ENCODE measurements at places on chromosomes 5 and 9.

DNA sequence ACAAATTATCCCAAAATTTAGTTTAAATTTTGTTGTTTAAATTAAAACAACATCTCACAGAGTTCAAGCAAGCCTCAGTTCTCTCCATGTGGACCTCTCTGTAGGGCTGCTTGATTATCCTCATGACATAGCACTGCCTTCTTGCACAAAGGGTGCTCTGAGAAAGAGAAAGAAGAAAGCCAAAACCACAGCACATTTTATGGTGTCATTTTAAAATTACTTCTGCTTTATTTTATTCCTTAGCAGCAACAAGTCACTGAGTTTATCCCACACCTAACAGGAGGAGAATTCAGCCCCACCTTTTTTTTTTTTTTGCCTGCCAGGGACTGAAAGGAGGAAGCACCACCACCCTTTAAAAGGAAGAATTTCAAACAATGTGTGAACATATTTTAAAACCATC is 12.8 kb upstream of the KCNV2 start:
- DNase-seq: no peak

GRCh38 chr5:170769246-170769645 is 14.3 kb upstream of the GABRP start:
- no peak for DNase-seq

DNA sequence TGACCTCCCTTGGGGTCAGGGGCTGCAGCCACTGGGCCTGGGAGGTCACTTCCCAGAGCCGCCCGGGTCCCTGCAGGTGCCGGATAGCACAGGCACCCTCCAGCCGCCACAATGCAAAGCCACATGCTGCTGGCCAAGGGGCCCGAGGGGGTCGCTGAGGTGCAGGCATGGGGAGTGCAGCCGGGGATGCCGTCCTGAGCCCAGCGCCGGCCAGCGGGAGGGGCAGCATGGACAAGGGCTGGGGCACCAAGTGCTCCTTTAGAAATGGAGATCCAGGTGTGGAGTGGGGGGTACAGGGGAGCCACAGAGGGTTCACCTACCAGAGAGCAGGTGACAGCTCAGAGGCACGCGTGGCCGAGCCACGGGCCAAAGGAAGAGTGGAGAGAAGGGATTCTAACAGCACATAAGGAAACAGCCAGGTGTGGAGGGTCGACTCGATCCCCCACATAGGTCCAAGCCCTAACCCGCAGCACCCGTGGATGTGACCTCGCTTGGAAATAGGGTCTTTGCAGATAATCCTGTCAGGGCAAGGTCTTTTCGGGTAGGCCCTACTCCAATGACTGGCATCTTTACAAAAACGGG is 24.7 kb downstream of the ZDHHC11B start:
- no peak for DNase-seq

DNA sequence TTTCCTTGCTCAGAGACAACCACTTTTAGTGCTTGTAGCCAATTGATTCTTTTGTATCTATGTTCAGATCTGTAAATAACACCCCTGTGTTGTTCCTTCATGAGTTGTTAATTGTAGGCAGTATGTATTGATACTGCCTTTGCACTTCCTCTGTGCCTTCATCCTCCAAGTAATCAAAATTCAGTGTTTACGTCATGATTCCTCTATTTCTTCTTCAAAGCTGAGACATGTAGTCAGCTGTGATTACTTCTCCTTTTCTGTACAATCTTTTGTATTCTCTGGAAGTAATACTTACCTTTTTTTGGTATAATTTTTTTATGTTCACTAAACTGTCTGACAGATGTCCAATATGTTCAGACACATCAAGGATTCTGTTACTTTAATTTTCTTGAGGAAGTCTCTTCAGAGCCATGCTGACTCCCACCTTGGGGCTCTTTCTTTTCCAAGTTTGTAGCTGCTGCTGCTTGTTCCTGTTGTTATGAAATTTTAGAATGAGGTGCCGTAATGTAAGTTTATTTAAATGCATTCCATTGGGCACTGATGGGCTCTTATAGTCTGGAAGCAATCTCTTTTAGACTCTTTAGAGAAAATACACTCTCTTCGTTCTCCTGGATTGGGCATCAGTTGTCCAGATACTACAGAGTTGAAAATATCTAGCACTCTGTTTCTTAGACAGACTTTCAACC is 30.5 kb upstream of the LRRC70 start:
- DNase-seq: no peak

DNA sequence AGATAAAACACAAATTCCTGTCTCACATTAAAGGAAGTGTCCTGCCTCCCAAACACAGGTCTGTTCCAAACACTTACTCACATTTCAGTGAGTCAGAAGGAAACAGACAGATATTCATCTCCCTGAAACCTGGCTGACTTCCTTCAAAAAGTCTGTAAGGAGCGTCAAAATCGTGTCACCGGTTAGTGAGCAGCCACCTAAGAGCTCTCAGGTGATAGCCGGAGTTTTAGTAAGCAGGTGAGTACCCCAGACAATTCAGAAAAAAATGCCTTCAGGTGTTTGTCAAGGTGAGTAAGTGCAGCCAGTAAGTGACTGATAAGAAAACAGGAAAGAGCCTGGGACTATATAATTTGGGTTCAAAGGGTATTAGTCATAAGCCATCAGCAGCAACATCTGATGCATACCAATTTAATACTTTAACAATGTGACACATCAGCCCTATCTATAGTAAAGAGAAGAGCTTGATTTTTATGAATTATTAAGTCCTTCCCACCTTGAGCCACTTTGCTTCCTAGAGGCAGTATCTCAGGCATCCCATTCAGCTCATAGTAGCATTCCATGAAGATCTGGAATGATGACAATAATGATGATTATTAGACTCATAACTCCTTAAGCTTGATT is 1.3 kb upstream of the ITGA2 start:
- no peak for DNase-seq

DNA sequence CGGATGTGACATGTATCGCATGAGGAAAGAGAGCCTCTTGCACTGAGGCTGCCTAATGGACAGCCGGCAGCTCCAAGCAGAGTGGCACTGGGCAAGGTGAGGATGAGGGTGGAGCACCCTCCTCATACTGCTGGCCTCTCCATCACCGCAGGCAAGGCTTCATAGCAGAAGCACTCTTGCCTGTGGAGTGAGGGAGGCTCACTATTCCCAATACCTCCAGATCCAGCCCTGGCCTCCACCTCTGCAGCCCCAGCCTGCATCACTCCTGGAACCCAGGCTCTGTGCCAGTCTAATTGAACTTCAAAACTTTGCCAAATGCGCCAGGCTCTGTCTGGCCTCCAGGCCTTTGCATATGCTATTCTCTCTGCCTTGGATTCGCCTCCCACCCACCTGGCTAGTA is 29.7 kb upstream of the ARAP3 start:
- DNase-seq: no peak

GRCh38 chr5:86570427-86571083 is 47.2 kb upstream of the COX7C start:
- no peak for DNase-seq

GRCh38 chr5:109329333-109330237 is 80.2 kb downstream of the PJA2 start:
- no peak for DNase-seq

- DNase-seq: no peak
Measured at GRCh38 chr5:159257629-159258283, 5.3 kb upstream of the UBLCP1 start.

DNA sequence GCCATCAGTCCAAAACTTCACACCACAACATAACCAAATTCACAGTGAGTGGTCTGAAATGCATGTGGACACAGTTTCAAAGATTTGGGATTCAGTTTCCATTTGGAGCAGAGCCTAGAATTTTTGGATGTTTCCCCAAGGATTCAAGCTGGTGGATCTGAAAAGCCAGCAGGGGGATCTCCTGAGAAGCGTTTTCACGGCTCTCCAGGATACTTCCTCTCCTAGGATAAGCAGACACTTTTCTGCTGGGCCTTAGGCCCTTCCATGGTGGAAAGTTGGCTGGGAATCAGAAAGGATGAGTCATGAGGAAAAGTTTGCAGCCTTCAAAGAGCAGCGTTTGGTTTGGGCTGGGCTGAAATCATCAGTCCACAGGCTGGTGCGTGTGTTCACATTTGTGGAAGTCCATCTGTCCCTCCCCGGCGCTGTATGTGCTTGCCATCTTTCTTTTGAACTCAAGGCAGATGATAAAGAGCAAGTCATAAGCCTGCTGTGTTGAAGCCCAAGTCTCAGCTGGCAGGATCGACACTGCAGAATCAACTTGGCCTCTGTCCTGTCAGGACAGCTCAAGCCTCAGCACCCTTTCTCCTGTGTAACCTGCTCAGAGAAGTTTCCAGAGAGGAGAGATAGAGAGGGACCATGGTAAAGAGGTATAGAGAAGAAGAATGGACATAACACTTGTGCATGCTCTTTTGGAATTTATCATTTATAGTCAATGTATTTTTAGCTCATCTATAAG is 152.6 kb upstream of the MSX2 start:
- DNase-seq: no peak

DNA sequence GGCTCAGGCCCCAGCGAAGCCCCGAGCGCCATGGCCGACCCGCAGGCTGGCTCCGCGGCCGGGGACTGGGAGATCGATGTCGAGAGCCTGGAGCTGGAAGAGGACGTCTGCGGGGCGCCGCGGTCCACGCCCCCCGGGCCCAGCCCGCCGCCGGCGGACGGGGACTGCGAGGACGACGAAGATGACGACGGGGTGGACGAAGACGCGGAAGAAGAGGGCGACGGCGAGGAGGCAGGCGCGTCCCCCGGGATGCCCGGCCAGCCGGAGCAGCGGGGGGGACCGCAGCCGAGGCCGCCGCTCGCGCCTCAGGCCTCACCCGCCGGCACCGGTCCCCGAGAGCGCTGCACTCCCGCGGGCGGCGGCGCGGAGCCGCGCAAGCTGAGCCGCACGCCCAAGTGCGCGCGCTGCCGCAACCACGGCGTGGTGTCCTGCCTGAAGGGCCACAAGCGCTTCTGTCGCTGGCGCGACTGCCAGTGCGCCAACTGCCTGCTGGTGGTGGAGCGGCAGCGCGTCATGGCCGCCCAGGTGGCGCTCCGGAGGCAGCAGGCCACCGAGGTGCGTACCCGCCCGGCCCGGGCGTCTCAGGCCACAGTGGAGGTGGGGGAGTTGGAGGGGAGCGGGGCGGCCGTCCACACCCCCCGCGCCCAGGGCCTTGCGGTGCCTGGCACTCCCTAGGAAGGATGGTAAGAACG is 1.6 kb downstream of the DMRT2 start:
- peak; percentile 81 for DNase-seq

DNA sequence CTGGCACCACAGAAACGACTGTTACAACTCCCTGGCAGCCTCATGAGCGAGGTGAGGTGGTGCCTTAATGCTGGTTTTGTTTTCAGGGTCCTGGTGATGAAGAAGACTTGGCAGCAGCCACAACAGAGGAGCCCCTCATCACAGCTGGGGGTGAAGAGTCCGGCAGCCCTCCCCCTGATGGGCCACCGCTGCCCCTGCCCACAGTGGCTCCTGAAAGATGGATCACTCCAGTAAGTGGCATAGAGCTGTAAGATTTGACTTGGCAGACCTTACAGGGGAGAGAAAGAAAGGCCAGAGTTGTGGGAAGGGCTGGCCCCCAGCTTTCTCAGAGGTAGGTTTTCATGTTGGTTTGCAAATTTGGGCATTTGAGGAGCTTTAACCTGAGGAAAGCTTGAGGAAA is 72.2 kb downstream of the COL15A1 start:
- DNase-seq: no peak

DNA sequence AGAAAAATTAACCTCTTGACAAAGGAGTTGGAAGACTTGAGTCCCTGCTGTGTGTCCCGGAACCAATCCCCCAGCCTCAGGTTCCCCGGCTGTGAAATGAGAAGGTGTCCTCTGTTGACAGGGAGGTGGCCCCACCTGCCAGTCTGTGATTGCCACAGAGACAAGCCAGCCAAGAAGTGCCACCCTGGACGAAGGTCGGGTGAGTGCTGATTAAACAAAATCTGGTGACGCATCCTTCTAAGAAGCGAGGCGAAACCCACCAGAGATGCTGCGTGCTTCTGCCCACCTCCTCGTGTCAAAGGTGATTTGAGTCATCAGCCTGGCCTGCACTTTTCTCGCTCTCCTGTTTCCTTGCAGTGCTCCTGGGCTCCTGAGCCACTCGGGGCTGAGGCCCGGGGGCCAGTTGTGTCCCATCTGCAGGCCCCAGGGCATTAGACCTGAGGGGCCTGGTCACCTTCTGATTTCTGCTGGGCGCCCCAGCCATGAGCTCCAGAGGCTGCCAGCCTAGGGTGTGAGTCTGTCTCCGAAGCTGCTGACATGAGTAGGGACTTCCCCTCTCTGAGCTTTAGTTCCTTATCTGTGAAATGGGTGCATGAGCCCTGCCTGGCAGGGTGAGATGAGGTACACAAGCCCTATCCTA is 28.7 kb downstream of the NEK6 start:
- no peak for DNase-seq

- DNase-seq: no peak
Measured at GRCh38 chr9:136230365-136230764, 15.2 kb downstream of the QSOX2 start.

- DNase-seq: no peak
Measured at GRCh38 chr9:129435988-129436717, 184.7 kb downstream of the C9orf50 start.

DNA sequence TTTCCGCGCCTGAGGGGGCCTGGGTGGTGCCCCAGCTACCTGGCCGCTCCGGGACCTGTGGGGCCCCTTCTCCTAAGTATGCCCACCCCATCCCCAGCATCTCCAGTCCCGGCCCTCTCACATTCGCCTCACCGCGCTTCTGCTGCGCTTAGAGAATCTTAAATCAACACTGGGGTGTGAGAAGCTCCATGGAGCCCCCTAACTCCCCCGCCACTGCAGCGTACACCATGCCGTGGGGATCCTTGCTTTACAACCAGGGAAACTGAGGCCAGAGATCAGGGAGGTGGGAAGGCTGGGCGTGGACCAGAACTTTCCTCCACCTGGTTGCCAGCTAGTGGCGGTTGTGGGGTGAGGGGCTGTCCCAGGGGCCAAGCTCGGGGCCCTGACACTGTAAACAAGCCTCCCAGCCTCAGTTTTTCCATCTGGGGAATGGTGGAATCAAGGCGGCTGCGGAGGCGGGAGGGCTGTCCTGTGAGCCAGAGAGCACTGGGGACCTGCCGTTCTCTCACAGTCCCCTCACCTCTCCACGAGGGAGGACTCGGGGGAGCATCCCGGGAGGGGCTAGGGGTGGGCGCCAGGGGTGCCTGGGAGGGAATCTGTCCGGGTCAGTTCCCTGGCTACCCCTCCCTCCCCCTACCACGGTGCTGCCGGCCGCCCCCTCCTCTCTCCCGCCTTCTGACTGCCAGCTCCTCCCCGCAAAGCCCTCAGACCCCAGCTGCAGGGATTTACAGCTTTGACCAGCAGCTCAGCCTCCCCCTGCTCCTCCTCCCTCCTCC is 161.2 kb downstream of the C9orf50 start:
- peak; percentile 68 for DNase-seq

DNA sequence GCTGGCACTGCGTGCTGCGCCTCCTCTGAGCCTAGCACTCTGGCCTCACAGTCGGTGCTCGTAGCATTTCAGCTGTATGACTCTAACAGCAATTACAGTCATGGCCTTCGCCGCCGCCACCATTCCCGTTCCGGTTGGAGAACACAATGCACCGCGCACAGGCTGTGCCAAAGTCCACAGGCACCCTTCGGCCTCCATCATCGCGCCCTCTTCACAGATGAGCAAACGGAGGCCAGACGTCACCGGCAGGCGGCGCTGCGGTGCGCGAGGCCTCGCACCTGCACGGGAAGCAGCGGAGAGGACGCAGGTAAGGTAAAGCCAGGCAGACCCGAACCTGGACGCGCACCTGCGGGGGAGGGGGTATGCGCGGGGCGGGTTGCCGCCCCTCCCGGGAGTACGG is 128.9 kb downstream of the BARX1 start:
- no peak for DNase-seq

GRCh38 chr5:89440670-89441069 is 557.7 kb upstream of the MEF2C start:
- no peak for DNase-seq

Measured in right kidney (tissue), 9 donors.